ENCODE measurements at places on chromosomes 13 and 19.

GRCh38 chr13:99063952-99064351, 86.1 kb upstream of the DOCK9 start:
- no peak for DNase-seq

DNA sequence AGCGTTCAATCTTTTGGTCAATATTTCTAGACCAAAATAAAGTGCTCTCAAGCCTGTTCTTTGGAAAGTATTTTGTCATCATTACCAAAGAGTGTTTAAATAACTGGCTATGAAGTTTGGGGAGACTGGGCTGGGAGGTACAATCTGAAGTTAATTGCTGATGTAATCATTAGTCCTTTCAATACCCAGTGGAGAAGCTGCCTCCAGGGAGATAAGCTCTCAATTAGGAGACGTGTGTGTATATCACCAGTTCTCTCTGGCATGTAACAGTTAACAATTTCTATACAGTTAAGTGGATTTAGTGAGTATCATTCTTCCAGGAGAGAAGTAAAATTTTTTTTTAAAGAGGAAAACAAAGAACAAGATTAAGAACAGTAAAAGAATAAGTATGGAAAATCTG, 1.4 kb downstream of the COL4A1 start:
- no peak for DNase-seq

DNA sequence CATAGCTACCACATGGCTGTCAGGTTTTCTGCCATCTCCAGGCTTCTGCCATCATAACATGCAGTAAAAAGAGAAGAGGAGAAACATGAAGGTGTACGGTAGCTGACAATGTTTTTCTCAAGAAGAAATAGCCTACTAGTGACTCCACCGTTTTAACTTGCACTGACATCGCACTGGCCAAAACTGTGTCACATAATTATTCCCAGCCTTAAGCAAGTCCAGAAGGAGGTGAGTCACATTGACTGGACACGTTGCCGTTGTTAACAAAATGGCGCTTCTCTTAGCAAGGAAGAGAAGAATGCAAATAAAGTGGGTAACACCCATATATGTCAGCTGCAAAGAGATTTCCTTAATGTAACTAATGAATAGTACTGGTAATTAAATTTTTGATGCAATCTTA, 810.4 kb upstream of the SLC10A2 start:
- no peak for DNase-seq

DNA sequence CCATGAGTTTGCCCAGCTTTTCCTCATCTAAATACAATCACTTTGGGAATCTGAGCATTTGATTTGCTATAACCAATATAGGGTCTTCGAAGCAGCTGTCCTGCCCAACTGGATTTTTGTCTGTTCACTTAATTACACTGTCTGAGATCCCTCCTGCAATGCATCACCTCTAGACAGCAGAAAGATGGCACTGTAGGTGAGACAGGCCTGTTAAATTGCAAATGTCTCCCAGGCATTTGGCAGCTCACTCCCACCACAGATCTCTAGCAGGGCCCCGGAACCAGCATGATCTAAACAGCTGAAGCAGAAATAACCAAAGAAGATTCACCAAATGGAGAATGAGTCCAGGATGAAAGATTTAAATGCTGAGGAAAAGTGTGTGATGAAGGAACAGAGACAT, 41.9 kb upstream of the SERPINE3 start:
- DNase-seq: no peak

- no peak for DNase-seq
Measured at GRCh38 chr19:15911599-15912235, 13.8 kb upstream of the CYP4F2 start.

DNA sequence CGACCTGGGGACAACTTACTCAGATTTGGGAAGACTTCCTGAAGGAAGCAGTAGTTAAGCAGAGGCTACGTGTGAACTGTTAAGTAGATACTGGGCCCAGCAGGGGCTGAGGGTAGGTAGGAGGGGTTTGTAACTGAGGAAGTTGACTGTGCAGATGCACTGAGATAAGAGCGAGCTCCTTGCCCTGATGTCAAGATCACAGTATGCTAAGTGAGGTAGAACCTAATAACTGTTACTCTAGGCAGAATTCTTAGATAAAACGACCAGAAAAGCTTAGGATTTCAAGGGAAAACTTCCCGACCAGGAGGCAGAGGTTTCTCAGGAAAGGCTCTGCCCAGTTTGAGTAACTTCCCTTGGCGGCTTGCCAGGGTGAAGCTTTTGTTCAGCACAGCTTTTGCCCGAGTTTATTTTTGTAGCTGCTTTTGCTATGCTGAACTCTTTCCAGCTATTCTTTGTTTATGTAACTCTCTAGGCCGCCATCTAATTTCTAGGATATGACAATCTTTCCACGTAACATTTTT, 632.1 kb downstream of the DIAPH3 start:
- DNase-seq: peak; percentile 9

- no peak for DNase-seq
Measured at GRCh38 chr13:28754698-28755545, 36.2 kb upstream of the SLC46A3 start.

- DNase-seq: no peak
Measured at GRCh38 chr19:55247621-55248099, 11.2 kb downstream of the PPP6R1 start.

- peak; percentile 28 for DNase-seq
Measured at GRCh38 chr19:42113641-42114348, 18.5 kb downstream of the POU2F2 start.

- no peak for DNase-seq
Measured at GRCh38 chr19:8500158-8500557, 2.3 kb downstream of the PRAM1 start.

GRCh38 chr13:38883783-38884182, 106.8 kb downstream of the STOML3 start:
- no peak for DNase-seq

- no peak for DNase-seq
Measured at GRCh38 chr19:29927944-29928625, 14.0 kb upstream of the URI1 start.

GRCh38 chr19:41671486-41671885, 16.6 kb downstream of the CEACAM7 start:
- DNase-seq: no peak

DNA sequence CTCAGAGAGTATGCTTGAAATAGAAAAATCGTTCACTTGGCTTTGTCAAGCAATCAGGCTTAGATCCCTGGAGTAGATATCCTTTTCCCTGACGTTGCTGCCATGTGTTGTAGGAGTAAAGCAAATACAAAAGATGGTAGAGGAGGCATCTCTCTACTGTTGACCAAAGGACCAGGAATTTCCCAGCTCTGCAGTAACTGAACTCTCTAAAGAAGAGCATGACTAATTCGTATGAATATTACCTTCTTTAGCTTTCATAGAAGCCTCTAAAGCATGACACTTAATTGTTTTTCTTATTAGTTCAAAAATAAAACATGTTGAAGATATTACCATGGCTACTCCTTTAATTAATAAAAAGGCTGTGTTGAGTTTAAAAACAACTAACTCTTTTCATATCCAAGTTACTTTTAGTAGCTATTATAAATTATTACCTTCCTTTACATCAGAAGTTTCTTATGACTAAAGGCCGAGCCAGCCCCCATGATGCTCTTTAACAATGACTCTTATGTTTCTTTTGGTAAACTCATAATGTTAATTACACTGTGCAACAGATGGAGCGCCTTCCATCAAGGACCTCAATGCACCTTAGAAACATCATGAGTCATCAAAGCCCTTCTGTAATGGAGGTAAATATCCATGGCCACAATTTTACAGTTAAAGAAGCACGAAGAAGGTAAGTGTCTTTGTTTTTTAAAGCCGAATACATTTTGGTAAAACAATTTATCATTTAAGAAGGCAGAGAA, 352.4 kb downstream of the KLF5 start:
- DNase-seq: no peak

GRCh38 chr13:111850976-111851375, 216.0 kb upstream of the SOX1 start:
- DNase-seq: no peak

DNA sequence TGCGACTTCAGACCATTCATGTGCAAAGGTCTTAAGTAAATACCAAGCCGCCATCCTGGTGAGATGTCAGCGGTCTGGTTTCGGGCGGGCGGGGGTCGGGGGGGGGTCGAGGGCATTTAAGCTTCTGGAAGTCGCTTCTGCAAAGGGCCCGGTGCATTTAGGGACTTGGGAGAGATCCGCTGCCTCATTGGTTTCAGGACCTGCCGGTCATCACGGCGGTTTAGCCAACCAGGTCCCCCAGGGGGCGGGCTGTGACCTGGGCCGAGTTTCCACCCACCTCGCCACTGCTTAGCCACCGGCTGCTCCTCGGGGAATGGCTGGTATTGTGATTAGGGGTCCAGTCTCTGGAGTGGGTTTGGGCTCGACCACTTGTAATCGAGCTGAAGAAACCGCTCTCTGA, 7.8 kb downstream of the ANKLE1 start:
- peak; percentile 36 for DNase-seq

DNA sequence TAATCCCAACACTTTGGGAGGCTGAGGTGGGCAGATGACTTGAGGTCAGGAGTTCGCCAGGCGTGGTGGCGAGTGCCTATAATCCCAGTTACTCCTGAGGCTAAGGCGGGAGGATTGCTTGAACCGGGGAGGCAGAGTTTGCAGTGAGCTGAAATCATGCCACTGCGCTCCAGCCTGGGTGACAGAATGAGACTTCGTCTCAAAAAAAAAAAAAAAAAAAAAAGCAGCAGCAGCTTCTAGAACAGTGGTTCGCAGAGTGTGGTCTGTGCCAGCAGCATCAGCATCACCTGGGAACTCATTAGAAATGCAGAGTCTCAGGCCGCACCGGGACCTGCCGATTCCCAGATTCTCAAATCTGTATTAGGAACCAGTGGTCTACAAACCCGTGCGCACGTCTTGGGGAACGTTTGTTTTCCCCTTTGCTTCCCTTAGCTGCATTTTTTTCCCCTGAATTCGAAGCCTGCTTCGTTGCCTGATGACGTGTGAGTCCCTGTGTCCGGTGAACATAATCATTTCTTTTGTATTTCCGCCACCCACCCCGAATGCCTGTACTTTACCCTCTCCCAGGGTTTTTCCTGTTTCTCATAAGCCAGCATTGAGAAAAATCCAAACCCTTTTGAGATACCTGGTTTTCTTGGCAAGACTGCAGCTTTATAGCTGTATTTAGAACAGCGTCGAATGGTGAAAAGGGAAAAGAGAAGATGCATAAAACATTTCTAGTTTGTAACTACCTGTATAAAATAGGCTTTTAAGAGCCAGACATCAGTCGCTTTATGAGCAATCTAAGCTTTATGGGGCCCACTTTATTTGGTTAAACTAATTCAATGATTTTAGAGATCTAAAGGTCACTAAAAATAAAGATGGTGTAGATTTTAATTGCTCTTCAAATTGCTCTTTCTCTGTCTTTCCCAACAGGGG, 49.8 kb downstream of the BICRA start:
- no peak for DNase-seq

DNA sequence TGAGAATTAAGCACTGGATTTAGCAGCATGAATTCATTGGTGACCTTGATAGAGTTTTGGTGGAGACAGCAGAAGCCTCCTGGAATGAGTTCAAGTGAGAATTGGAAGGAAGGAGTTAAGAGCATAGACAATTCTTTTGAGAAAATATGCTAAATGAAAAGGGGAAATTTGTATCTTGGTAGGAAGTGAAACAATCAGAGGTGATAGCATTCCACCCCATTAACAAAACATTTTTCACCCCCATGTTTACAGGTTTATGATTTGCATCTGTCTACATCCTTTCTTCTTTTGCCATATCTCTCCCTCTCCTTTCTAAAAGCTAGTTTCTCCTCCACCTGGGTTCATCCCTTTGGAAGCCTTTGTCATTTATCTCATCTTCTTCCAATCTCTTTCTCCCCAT, 27.5 kb downstream of the LNX2 start:
- no peak for DNase-seq

- no peak for DNase-seq
Measured at GRCh38 chr13:113854238-113855011, 9.5 kb downstream of the GAS6 start.

DNA sequence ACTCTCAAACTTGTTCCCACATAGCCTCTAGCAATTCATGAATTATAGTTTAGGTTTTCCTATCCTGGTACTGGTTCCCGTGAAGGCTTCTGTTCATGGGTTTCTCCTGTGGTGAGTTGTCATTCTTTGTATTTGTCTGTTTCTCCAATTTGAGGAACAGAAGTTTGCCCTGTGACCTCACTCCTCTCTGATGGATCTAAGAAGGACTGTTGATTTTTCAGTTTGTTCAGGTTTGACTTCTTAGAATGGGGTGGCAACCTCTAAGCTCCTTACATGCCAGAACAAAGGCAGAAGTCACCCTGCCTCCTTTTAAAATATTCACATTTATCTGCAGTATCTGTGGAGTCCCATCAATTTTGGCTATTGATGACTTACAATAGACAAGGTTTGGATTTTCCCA, 354.0 kb downstream of the SPRY2 start:
- no peak for DNase-seq

GRCh38 chr13:49652355-49653305, 24.3 kb downstream of the ARL11 start:
- peak; percentile 48 for DNase-seq

DNA sequence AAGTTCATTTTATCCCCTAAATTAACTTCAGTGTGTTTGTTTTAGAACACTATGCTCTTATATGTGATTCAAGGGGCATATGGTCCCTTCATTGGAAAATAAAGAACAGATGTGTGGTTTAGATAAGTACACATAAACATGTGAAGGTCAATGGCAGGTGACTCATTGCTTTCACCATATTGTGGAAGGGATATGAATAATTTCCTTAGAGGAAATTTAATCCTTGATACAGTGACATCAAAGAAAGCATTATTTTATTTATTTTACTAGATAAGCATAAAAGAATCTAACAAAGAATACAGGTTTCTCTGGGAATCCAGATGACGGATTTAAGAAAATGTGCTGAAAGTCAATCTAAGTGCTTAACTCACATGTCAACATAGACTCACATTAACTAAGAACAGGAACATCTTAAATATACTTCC, 373.5 kb downstream of the KCTD12 start:
- DNase-seq: peak; percentile 26

DNA sequence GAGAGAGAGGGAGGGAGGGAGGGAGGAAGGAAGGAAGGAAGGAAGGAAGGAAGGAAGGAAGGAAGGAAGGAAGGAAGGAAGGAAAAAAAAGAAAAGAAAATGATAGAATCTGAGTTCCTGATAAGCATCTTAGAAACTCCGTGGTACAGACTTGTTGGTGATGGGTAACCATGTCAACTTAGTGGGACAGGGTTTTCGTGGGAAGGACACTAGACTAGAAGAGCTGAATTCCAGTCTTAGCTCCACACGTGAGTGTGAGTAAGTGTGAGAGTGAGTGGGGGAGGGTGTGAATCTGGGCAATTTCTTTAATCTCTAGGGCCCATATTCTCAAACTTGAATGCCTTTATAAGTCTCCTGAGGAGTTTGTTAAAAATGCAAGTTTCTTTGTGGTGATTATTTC, 35.0 kb downstream of the PABPC3 start:
- DNase-seq: no peak

DNA sequence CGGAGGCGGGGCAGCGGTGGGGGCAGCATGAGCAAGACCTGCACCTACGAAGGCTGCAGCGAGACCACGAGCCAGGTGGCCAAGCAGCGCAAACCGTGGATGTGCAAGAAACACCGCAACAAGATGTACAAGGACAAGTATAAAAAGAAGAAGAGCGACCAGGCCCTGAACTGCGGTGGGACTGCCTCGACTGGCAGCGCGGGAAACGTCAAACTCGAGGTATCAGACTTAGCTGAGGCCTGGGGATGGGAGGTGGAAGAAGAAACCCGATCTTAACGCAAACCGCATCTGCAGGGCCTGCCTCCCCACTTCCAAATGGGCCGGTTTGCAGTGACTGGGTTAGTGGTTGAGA, 693 bp downstream of the RFXAP start:
- DNase-seq: no peak

GRCh38 chr13:25731536-25731935, 320.3 kb downstream of the SHISA2 start:
- DNase-seq: no peak

- DNase-seq: no peak
Measured at GRCh38 chr13:33999811-34000605, 182.1 kb downstream of the RFC3 start.
